ENCODE measurements at places on chromosomes 16 and 17.

DNA sequence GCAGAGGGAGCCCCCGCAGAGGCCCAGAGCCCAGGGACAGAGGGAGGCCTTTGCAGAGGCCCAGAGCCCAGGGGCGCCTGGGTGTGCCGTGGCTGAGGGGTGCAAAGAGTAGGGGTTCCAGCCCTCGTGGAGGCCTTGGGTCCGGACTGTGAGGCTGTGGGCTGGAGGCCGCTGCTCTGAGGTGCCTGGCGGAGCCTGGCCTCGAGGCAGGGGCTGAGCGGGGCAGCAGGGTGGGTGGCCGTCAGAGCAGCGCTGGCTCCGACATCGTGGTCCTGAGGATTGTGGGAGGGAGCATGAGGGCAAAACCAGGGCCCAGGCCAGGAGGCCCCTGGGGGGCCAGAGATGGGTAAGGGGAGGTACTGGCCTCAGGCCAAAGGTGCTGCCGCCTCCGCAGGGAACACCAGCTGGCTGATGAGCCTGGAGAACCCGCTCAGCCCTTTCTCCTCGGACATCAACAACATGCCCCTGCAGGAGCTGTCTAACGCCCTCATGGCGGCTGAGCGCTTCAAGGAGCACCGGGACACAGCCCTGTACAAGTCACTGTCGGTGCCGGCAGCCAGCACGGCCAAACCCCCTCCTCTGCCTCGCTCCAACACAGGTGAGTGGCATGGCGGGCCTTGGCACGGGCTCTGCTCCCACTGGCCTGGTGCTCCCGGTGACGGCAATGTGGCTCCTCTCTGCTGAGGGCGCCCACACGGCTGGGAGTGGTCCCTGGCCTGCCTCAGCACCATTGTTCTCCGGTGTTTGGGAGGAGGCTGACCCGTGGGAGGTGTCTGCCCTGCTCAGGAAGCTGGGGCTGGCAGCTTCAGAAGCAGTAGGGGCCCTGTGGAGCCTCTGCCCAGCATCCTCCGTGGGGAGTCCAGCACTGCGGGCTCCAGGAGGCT is 33.7 kb downstream of the TSC2 start:
- DNase-seq = no peak

DNA sequence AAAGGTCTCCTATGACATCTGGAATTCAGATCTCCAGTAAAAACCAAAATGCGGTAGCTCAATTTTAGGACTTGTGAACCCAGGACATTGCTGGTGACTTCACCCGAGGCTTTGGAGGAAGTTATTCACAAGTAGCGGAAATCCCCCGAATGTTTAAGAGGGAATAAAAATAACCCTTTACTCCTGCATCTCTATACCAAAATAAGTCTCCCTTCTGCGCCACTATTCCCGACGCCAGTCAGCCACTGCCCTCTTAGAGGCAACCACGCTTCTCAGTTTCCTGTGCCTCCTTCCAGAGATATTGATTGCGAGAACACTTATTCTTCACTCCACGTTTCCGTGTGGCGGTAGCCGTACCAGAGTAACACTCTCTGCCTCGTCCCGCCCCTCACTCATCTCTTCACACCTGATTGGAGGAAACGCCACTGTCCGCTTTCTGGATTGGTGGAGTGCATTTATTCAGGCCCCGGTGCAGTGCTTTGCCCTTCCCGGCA is 27.4 kb downstream of the EMP2 start:
- no peak for DNase-seq

DNA sequence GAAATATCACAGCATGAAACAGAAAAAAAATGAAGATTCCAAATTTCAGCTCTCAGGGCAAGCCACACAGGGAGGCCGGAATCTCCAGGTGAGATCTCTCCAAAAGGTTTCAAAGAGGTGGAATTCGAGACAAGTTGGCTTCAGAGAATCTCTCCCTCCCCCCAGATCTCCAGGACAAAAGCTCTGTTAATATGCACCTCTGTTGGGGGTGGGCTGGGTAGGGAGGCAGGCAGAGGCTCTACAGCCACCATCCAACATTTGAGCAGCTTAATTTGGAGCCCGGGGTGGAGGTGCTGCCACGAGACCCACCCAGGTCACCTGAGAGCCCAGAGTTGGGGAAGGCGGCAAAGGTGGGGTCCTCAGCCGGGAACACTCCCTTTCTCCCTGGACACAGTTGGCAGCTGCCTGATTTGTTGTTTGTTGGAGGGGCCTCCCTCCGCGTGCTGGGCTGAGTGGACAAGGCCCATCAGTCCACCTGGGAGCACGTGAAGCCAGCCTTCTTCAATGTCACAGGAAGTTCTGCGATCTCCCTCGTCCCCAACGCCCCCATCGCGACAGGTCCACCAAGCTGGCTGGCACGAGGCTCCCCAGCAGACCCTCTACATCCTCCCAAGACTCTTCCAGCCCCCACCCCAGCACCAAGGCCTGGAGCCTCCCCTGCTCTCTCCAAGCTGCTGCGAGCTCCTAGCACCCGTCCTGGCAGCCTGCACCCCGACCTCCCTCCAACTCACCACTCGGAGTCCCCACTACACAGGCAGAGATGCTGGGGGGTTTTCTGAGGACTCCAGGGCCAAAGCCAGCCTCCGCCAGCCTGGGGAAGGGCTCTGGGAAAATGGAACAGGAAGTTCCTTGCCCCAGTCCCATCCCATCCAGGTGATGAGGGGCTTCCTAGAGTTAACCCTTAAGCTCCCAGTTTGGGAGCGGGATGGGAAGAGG is at the start of gene ZSCAN10:
ZSCAN10 (minus strand) TSS at position 836 of the 936 bp plus-strand sequence. CDS start 6,357 bp downstream, outside the sequence.
- DNase-seq = no peak

GRCh38 chr16:2223942-2224486 is 623 bp downstream of the E4F1 start:
- DNase-seq = no peak

DNA sequence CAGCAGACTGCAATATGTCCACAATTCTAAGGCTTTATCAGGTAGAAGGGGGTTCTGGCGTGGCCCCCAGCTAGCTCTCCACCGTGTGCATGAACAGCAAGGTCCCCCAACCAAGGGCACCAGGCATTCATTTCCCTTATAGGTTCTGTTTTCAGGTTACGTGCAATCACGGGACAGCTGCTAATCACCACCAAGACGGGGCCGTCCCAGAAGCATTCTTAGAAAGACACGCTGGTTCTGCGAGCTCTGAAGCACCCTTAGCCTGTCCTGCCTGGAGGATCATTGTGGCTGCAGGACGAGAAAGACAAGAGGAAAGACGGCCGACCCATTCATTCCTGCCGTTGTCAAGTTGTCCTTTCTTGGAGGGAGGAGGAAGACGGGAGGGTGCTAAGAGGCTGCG is 302.9 kb downstream of the SOX9 start:
- DNase-seq = no peak
